Subcutaneous preadipocyte (primary cell): ENCODE measurements at places on chromosomes 2 and 18. TPM values are rescaled to one million over a fixed set of nuclear protein-coding genes. Genes with fewer than 3 reads are reported as not detected.

PIGN gene
- total RNA-seq, result 41.5 and 46.9 TPM in 2 replicates

TBR1 gene
- total RNA-seq, result under 0.01 TPM in 2 replicates

WNT10A gene
- not detected in 2 replicates for total RNA-seq

C1QL2 gene
- total RNA-seq, result not detected in 2 replicates
